Esophagus mucosa (tissue), 1 donor: ENCODE measurements at places on chromosomes 6 and 20. TPM values are rescaled to one million over a fixed set of nuclear protein-coding genes. Genes with fewer than 3 reads are reported as not detected.

GRCh38 chr20:46915575-46916257 is 21.1 kb downstream of the EYA2 start:
- no peak for ATAC-seq

DNA sequence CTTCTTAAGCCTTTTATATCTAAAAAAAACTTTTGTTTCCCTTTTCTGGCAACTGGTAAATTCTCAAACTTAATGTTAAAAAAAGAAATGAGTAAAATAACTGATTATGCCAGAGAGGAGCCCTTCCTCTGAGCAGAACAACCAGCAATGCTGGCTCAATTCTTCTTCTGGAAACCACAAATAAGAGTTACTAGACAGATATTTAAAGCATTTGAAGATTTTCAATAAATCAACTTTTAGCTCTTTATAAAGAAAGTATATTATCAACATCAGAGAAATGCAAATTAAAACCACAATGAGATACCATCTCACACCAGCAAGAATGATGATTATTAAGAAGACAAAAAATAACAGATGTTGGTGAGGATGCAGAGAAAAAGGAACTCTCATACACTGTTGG is 61.1 kb upstream of the TCF21 start:
- ATAC-seq, result no peak

GRCh38 chr6:81067057-81067456 is 685.4 kb downstream of the TENT5A start:
- ATAC-seq, result no peak

DNA sequence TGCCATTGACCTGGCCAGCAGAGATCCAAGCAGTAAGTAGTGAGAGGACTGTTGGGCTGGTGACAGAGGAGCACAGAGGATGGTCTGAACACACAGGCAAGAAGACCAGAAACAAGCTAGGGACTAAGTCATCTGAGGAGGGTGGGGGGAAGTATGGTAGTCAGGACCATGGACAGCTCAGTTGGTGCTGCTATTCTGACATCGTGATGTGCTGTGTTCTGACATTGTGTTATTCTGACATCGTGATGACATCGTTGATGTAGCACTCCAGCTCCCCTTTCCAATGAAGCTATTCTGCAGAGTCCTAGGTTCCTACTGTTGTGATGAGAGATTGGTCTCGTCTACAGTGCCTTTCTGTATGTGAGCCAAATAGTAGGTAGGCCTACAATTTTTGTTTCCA is 28.7 kb downstream of the CFAP206 start:
- peak; percentile 75 for ATAC-seq

DNA sequence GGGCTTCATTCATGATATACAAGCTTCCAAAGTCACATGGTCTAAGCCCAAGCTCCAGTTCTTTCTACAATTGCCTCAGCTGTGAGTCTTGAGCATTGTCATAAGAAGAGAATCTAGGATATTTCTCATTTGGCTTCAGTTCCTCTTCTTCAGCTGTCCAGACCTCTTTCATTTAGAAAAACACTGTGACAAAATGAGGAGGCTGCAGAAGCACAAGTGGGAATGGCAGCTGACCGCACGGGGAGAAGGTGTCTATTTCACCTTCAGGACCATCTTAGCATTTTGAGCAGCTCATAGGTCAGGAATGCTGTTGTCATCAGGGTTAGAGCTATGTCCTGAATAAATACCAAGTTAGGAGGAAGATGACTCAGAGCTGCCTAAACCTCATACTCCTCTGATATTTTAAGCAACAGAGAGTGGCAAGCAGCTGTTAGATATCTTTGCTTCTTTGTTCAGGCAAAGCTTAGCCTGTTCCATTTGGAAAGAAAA is 390.1 kb upstream of the CITED2 start:
- peak; percentile 89 for ATAC-seq

GRCh38 chr6:129577691-129578090 is 132.3 kb downstream of the ARHGAP18 start:
- ATAC-seq, result no peak

- no peak for ATAC-seq
Observed at GRCh38 chr6:11275598-11275997, 43.1 kb upstream of the NEDD9 start.

DNA sequence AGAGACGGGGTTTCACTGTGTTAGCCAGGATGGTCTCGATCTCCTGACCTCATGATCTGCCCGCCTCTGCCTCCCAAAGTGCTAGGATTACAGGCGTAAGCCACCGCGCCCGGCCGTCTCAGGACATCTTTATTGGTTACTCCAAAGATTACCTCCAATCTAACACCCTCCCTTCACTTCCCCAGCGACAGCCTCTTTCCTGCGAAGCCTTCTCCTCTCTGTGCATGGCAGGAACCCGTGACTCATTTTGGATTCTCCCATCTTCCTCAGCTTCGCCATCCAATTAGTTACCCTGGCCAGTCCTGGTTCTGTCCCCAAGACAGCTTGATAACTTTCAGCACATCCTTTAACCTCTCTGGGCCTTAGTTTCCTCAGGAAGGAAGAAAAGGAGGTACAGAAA is 51.3 kb upstream of the TOX2 start:
- ATAC-seq, result no peak

DNA sequence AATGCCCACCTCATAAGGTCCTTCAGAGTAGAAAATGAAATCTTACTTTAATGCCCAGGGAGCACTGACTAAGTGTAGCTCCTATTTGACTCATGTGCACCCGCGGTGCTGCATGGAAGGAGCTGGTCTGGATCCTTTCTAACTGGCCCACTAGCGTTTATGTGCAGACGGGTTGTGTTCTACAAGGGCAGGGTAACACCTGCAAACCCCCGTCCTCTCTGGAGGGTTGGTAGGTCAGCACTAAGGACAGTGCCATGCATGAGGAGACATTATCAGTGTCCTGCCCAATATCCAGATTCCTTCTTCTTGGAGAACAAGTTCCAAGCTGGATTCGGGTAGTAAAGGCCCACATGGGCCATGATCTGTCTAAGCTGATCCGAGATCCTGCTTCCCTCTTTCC is 140.3 kb downstream of the ANKRD60 start:
- ATAC-seq, result no peak

- no peak for ATAC-seq
Observed at GRCh38 chr20:50487397-50487796, 22.8 kb upstream of the PTPN1 start.

DNA sequence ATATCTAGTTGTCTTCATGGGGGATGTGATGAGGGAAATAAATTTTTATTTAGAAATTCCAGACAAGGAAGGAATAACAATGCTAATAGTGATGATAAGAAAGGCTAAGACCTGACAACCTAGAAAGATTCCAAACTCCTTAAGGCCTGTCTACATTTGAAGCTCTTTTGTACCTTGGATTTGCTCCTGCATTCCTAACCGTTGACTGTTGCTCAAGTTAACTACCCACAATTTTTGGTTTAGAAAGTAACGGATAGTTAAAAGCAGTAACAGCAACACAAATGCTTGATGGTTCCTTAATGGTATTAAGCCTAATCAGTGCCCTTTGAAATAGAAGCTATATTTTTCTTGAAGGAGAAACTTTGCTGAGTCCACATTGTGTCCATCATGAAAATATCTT is 52.9 kb downstream of the TRMT11 start:
- no peak for ATAC-seq

DNA sequence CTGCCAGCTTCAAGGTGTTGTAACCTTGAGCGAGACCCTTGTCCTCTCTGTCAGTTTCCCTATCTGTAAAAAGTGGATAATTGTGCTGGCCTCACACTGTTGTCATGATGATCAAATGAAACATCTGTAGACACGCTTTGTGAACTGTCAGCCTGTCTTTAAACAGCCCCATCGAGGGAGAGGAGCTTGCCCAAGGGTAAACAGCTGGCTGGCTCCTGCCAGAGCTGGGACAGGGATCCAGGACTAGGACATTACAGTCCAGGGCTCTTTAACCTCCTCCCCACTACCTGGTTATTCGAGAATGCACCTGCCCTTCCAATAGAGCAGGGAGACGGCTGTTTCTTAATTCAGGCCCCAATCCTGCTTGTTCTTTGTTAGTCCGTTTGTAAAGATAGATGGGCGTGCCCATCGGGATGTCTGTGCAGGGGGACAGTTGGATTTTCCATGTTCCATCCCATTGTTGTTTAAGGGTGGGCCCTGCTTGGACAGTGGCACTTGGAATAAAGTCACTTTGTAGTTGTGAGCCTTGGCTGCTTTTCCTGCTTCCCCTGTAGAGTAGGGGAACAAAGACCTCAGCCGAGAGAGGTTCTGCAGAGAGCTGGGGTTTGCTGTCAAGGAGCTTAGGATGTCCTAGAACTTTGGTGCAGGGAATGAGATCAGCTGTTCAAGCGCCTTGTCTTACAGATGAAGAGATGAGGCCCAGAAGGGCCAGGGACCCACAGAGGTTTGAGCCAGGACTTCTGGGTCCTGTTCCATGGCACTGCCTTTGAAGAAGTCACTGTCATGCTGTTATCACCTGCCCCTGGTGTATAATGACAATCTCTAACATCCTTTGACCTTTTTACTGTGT is 77.9 kb upstream of the MYL9 start:
- ATAC-seq, result no peak

DNA sequence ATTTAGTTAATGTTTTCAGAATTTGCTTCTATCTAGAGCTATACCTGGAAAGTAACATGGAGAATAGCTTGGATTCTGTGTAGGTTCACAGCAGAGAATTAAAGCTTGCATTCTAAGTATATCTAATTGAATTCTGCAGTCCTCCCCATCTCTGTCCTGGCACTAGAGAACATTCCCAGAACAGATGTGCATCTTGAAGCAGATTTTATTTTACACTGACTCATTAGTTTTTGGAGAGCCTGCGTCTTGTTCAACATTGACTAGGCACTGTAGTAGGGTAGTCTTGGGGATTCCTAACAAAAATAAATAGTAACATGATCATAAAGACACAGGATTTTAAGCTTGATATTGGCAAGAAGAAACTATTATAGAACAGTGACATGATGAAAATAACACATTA is 36.2 kb upstream of the BAG2 start:
- no peak for ATAC-seq

DNA sequence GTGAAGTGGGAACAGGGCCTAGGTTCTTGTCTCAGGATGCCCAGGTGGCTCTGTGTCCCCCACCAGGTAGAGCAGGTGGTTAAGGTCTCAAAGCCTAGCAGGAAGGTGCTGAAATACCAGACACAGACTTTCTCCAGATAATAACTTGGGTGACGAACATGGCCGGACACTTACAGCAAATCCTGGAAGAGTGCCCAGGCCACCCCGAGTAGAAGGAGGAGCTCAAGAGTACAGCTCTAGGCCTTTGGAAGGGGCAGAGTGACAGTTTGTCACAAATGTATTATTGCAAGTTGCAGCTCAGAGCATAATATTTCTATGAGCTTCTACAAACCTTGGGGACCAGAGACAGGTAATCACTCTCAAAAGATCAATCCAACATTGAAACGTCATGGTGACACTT is 251.6 kb upstream of the SOX4 start:
- ATAC-seq, result no peak

GRCh38 chr6:81172056-81172740 is 580.3 kb downstream of the TENT5A start:
- no peak for ATAC-seq

GRCh38 chr20:22353586-22353985 is 230.8 kb downstream of the FOXA2 start:
- ATAC-seq, result no peak

DNA sequence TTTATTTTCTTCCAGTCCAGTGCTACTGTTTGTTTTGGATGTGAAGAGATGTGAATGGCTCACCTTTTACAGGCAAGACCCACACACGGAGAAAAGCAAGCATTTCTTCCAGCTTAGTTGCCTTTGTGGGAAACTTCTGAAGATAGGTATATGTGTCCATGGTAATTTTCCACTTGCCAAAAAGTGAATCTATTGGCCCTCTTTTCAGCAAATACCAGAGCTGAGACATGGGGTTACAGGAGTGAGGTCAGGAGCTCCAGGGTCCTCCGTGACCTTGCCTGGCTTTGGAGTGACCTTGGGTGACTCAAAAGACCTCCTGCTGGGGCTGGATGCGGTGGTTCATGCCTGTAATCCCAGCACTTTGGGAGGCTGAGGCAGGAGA is 166.7 kb downstream of the SCML4 start:
- no peak for ATAC-seq

DNA sequence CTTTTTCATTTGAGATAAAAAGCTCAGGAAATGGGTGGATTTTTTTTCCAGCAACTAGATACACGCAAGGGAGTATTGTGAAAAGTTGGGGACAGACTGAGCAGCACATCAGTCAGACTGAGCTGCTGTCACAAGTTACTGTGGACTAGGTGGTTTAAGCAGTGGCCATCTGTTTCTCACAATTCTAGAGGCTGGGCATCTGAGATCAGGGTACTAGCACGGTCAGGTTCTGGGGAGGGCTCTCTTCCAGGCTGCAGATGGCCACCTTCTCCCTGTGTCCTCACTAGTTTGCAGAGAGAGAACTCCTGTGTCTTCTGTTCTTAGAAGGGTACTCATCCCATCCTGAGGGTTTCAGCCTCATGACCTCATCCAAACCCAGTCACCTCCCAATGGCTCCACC is 178.3 kb downstream of the SYNDIG1 start:
- ATAC-seq, result no peak

DNA sequence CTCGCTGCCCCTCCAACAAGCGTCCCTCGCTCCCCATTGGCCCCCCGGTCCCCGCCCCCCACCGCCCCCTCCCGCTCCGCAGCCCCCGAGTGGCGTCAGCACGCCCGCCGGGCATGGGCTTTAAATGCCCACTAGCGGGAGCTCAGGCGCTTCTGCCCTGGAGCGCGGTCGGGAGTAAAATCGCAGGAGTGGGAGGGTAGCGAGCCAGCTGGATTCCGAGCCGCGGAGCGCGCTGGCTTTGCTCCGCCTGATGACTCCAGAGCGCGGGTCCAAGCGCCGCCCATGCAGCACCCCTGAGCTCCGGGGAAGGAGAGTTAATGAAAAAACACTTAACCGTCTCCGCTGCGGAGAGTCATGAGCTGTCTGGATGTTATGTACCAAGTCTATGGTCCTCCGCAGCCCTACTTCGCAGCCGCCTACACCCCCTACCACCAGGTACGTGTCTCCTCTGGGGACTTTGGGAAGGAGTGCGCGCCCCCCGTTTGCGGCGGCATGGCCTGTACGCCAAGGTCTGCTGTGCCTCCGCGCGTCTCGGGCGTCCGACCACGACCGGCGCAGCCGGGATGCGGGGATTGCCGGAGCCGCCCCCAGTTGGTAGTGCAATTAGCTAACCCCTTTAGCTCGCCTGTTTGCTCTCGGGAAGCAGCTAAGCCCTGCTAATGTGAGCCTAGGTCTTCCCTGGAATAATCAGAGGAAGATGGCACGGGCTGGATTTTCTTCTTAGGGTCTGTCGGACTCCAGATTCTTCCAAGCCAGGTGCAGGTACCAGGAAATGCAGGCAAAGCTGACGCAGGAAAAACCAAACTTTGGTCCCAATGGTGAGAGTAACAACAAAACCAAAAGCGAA is at the start of gene VGLL2:
TSS of gene VGLL2 (plus strand) at position 149 of the 847 bp plus-strand sequence. CDS start at position 355, 206 bp downstream.
- peak; percentile 42 for ATAC-seq

GRCh38 chr6:89986650-89987074 is 92.4 kb downstream of the GJA10 start:
- no peak for ATAC-seq

The CALHM4 gene
- not detected for total RNA-seq

The SDC4 gene
- total RNA-seq, result 99.1 TPM

The PXDC1 gene
- 7.2 TPM for total RNA-seq

The RAD21L1 gene
- not detected for total RNA-seq

The LAMA2 gene
- 3.1 TPM for total RNA-seq
